ENCODE measurements at places on chromosomes 7 and 10.

GRCh38 chr7:26378016-26378415, 86.4 kb downstream of the SNX10 start:
- no peak for DNase-seq

GRCh38 chr10:48437546-48437945, 131.1 kb downstream of the MAPK8 start:
- no peak for DNase-seq

GRCh38 chr10:125153703-125154490, 6.5 kb downstream of the CTBP2 start:
- no peak for DNase-seq

- DNase-seq, result no peak
Observed at GRCh38 chr7:106347229-106347833, 62.5 kb upstream of the NAMPT start.

GRCh38 chr10:43194266-43194665, 56.0 kb downstream of the CSGALNACT2 start:
- DNase-seq, result no peak

GRCh38 chr10:28241741-28242399, 61.0 kb downstream of the MPP7 start:
- DNase-seq, result no peak

GRCh38 chr7:133349101-133349500, 96.2 kb downstream of the EXOC4 start:
- no peak for DNase-seq

DNA sequence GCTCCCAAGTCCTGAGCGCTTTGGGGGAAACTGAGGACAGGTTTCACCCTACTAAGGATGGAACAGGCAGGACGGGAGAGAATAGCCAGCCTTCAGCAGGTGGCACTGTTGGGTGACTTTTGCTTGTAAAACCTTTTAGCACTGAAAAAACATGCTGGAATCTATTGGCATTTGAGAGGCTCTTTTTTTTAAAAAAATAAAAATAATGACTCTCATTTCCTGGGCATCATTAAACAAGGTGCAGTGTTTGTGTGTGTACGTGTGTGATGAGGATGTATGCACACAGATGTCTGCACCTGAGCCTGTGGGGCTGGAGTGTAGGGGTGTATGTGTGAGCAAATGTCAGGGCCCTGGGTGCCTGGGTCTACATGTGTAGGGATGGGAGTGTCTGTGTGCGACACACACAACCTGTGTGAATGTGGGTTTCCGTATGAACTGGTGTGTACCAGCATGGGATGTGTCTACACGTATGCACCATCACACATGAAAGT, 177.9 kb downstream of the RPS24 start:
- no peak for DNase-seq

DNA sequence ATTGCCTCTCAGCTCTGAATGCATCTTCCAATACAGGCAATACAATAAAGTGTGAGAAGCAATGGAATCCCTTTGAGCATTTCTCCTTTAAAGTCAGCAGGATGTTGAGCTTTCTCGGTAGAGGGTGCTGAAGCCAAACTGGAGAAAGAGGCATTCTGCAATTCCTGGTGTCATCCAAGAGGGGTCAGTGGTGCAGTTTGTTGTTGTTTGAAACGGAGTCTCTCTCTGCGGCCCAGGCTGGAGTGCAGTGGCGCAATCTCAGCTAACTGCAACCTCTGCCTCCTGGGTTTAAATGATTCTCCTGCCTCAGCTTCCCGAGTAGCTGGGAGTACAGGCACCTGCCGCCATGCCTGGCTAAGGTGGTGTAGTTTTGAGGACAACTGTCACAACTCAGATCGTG, 486.5 kb downstream of the CALN1 start:
- no peak for DNase-seq

GRCh38 chr10:92264249-92264648, 26.6 kb downstream of the CPEB3 start:
- DNase-seq, result no peak

GRCh38 chr10:131645756-131646155, 255.1 kb upstream of the PPP2R2D start:
- no peak for DNase-seq

- no peak for DNase-seq
Observed at GRCh38 chr10:6558272-6558671, 21.8 kb downstream of the PRKCQ start.

DNA sequence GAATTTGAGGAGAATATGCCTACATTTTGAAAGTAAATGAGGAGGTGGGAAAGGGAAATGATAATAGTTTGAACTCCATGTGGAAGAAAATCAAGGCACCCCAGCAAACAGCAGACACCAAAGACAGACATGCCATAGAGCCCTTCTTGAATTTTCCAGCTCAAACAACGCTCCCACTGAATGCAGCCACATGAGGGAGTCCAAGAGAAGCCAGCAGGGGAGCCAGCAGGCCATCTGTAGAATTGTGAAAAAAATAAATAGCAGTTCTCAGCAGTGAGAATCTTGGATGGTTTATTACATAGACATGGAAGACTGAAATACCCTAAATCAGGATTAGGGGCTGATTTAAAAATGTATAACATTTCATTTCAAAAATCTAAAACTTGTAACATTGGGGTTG, 1567.3 kb upstream of the LRRTM3 start:
- DNase-seq, result no peak

DNA sequence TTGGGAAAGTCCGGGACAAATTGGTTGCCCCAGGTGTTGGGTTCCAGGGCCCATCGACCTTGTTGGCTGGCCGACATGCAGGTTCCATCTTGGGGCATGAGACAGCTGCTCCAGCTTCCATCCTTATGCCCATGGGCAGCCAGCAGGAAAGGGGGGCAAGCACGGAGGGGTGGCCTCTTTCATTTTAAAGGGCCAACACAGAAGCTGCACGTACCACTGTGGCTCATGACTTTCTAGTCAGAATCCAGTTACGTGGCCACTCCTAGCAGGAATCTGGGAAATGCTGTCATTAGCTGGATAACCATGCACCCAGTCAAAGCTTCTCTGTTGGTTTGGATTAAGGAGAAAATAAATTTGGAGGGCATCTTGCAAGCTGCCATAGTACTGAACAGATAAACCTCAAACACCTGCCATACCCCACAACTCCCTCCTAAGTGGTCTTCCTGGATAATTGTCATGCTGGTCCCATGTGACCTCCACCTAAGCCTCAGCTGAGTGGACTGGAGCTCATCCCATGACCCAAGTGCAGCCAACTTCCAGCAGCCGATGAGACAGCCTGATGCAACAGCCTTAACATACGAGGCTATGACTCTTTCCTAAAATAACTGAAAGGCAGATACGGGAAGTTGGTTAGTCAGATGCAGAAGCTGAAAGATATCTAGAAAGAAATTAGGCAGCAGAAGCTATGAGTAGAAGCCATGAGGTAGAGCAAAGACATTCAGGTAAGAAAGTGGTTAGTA, 21.4 kb upstream of the GSDME start:
- DNase-seq, result no peak

DNA sequence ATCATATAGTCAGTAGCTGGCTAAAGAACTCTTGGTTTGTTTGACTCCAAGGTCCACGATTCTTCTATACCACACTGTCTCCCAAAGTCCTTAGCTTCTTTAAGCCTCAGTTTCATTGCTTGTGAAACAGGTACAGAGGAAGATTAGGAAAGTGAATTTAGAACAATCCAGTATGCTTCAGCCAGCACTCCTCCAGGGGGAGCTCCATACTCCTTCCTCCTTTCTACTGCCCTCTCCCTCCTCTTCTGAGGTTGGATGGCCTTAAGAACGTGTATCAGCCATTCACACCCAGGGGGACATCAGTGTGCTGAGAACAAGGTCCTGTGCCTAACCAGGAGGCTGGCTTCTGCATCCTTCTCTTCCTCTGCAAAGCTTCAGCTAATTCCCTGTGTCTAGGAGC, 54.8 kb upstream of the CALD1 start:
- no peak for DNase-seq

- DNase-seq, result no peak
Observed at GRCh38 chr7:12303062-12303461, 92.0 kb downstream of the TMEM106B start.

DNA sequence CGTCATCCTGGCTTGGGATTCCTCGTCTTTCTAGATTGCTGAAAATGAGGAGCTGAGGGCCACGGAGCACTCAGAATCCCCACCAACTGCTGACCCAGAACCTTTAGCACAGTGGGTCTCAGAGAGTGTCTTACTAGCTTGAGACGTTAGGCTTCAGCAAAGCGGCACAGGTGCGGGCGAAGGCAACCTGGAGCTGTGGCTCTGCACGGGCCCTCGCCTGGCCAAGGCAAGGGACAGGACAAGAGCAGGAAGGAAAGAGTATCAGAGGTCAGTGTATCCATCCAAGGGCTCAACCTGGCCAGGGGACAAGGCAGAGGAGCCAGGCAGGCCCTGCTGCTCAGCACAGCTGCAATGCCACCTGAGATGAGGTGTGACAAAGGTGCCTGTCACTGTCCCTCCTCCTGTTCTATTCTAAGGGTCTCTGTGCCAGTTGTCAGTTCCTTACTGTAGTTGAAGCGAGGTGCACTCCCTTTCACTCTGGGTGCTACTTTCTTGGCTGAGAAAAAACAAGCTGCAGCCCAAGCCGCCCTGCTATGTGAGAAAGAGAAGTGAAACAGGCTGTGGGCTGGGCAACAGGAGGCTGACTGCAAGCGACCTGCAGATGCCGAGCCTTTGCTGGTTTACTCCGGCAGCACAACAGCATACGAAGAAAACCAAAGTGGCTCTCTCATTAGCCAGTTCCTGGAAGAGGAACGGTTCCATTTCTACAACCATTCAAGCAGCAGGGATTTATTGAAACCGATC, 33.3 kb upstream of the KDM7A start:
- no peak for DNase-seq

GRCh38 chr10:102776779-102777456, 33.2 kb downstream of the WBP1L start:
- peak; percentile 43 for DNase-seq

GRCh38 chr10:122639801-122640200, 59.8 kb downstream of the C10orf120 start:
- DNase-seq, result no peak

DNA sequence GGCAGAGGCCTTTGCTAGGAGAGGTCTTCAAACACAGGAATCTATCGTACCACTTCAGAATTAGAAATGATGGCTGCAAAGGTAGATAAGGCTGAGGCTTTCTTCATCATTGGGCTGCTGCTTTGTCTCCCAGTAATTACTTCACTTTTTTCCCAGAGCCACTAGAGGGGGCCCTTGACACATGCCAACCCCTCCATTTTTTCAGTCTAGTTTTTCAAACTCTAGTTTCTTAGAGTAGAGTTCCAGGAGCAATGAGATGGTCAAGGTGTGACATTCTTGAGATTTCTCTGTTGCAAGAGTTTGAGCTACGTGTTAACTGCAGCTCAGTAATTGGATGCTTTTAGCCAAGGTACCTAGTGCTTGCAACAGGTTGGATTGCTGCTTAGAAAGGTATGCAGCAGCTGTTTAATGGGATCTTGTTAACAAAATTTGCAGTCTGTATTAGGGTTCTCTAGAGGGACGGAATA, 33.8 kb upstream of the RBM20 start:
- DNase-seq, result peak; percentile 31

DNA sequence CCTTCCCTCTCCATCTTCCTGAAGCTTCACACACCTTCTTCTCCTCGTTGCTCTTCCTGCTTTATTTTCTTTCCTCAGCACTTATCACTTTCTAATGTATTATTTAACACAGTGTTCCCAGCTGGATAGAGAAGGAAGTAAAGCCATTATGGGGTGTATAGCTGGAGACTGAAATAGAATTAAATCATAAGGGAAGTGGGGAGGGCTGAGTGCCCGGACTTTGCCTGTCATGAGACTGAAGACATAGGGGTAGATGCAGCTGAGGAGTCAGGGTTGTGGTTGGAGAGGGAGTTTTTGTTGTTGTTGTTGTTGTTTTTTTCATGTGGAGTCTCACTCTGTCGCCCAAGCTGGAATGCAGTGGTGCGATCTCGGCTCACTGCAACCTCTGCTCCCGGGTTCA, 65.3 kb downstream of the GALNT11 start:
- no peak for DNase-seq

GRCh38 chr10:441659-442058, 247.8 kb downstream of the DIP2C start:
- no peak for DNase-seq

- no peak for DNase-seq
Observed at GRCh38 chr10:78754269-78755062, 314.3 kb upstream of the ZMIZ1 start.

GRCh38 chr10:105798328-105798889, 1157.3 kb downstream of the SORCS3 start:
- DNase-seq, result no peak

GRCh38 chr10:68684413-68684812, 36.6 kb upstream of the CCAR1 start:
- DNase-seq, result no peak

DNA sequence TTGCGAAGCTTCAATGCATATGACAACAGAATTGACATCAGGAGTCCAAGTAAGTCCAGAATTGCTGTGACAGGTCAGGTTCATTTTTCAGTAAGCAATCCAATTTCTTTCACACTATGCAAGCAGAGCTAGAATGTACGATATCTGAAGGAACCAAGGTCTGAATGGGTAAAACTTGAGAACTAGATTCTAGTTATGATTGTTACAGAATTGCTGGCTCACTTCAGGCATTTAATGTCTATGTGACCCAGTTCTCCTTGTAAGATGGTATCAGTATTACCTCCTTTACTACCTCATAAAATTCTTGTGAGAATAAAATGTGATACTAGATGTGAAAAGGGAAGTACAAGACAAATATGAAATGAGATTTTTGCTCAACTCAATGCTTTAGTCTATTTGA, 159.6 kb downstream of the GPR158 start:
- no peak for DNase-seq

- DNase-seq, result no peak
Observed at GRCh38 chr10:50396491-50397311, 145.4 kb upstream of the ASAH2 start.

DNA sequence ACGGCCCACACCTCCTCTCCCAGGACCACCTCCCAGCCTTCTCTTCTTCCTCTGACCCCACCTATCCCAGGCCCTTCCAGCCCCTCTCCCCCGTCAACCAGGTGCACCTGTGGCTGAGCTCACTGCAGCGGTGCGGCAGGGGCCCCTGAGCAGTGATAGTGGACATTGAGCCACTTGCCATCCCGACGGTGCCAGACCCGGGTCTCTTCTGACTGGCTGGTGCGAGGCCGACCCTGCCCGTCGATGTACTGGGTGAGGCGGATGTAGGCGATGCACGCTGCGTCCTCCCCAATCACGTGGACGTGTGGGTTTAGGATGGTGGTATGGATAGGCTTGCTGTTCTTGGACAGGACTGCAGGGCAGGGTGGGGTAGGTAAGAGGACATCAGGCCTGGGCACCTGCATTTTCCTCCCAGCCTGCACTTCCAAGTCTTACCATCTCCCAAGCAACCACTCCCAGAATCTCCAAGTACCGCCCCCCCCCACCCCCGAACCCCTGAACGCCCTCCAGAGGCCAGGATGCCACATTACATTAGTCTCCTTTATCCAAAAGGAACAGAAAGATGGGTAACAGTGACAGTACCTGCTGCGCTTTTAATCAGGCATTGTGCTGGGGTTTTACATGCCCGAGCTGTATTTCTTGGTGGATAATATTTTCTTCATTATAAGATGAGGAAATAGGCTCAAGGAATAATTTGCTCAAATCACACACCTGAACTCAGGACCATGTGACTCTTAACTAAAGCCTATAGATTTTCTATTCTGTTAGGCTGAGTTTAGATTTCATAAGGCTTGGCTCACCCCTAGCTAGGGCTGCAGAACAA, 3.7 kb upstream of the NDST2 start:
- DNase-seq, result no peak

Measured in DMS 273 treated with DMSO at 0.1 percent for 48 hours (cell line).